ENCODE measurements at places on chromosomes 5 and 9.

GRCh38 chr9:99430301-99430700 is 208.2 kb downstream of the SEC61B start:
- DNase-seq = no peak

DNA sequence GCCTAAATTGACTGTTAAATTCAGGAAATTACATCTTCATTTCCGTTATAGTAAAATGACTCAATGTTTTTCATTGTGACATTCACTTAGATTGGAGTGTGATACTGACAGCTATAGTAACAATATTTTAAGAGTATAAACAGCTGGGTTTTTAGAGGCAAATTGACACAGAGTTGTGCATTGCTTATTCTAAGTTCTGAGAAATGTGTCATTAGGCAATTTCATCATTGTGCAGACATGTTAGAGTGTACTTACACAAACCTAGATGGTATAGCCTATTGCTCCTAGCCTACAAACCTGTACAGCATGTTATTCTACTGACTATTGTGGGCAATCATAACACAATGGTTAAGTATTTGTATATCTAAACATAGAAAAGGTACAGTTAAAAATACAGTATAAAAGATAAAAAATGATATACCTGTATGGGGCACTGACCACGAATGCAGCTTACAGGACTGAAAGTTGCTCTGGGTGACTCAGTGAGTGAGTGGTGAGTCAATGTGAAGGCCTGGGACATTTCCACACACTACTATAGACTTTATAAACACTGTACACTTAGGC is 132.7 kb downstream of the PDE4D start:
- DNase-seq = no peak

GRCh38 chr5:60504342-60504741 is 195.6 kb downstream of the DEPDC1B start:
- DNase-seq = no peak

GRCh38 chr9:75539523-75539922 is 350.9 kb upstream of the PCSK5 start:
- DNase-seq = no peak

DNA sequence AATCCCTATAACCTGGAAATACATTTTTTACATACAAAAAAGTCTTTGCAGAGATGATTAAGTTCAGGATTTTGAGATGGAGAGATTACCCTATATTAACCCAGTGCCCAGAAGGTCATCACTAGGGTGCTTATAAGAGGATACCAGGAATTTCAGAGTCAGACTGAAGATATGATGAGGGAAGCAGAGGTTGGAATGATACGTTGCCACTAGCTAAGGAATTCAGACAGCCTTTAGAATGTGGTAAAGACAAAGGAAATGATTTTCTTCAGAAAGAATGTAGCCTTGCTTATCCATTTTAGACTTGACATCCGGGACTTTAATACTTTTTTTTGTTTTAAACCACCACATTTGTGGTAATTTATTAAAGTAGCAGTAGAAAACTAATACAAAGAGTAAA is 2176.8 kb upstream of the C9orf72 start:
- DNase-seq = no peak

DNA sequence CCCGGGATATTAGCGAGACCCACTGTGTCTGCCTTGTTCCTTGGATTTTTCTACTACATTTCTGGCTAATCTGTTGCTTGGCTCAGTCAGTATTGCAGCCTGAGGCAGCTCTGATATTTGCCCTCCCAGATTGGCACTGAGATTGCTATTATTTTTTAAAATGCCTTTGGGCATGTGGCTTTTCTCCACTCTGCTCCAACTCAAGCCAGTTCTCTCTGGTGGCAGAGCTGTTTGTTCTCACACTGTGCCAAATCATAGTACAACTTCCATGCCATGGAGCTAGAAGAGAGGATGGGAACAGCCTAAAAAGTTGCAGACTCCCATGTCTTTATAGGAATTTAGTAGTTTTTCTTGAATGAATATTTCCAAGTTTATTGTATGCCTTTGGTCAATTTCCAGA is 155.9 kb upstream of the ATP10B start:
- DNase-seq = no peak

DNA sequence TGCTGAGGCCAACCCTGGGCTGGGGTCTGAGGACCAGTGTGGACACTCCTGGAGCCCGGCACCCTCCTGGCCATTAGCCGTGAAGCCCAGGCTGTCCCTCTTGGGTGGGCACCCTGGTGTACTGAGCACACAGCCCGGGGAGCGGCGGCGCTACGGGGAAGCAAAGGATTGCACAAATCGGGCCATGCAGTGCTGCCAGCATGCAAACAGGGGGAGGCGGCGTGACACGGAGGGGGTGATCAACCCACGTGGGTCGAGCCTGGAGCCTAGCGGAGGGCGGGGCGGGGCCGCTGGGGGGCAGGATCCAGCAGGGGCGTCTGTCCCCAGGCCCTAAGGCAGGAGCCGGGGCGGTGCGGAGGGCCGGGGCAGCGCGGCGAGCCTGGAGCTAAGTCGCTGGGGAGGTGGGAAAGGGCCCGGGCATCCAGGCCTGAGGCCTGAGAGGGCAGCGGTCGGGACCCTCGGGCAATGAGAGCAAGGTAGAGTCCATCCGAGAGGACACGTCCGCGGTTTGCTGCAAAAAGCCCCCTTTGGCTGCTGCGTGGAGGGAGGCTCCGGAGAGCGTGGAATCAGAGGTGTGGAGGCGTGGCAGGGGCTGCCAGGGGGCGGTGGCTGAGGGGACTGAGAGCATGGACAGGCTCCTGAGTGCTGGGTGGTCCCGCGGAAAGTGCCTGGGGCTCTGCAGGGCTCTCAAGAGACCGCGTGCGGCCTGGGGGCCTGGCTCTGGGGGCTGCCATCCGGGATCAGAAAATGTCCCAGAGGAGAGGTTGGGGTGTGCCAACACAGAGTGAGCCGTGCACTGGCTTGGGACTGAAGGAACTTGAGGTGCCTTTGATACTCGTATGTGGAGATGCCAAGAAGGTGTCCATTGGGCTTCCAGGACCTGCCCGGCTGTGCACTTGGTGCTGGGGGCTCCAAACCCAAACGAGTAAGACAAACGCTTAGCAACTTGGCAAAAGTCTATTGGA is 94.2 kb downstream of the BARX1 start:
- DNase-seq = no peak

DNA sequence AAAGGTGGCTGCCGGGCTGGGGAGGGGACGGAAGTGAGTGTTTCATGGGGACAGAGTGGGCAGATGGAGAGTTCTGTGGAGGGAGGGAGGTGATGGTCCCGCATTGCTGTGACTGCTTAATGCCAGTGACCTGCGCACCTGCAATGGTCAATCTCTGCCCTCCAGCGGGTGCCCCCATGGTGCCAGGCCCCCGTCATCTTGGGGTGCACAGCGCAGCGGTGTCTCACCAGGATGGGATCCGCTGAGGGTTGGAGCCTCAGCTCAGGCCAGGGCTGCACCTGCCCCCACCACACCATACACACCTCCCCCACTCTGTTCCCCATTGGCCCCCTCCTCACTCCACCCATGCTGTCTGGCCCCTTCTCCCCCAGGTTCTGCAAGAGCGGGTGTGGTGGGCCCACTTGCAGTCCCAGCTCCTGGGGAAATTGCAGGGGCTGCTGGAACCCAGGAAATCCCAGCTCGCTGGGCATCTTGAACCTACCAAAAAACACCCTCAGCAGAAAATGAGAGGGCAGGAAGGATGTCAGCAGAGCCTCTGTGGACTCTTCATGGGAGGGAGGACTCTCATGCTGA is 12.1 kb upstream of the CAMSAP1 start:
- DNase-seq = no peak

DNA sequence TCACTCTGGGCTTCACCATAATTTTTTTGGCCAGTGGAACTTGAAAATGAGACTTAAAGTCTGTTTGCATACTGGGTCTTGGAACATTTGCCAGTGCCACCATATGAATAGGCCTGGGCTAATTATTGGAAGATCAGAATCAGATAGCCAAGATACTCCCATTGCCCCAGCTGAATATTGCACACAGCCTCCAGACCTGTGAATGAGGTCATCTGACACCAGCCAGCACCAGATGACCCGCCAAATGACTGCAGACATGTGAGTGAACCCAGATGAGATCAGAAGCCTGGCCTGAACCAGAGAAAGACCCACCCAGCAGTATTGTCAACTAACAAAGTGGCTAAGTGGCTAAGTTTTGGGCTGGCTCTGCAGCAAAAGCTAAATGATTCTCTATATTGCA is 220.5 kb upstream of the MPDZ start:
- DNase-seq = no peak

DNA sequence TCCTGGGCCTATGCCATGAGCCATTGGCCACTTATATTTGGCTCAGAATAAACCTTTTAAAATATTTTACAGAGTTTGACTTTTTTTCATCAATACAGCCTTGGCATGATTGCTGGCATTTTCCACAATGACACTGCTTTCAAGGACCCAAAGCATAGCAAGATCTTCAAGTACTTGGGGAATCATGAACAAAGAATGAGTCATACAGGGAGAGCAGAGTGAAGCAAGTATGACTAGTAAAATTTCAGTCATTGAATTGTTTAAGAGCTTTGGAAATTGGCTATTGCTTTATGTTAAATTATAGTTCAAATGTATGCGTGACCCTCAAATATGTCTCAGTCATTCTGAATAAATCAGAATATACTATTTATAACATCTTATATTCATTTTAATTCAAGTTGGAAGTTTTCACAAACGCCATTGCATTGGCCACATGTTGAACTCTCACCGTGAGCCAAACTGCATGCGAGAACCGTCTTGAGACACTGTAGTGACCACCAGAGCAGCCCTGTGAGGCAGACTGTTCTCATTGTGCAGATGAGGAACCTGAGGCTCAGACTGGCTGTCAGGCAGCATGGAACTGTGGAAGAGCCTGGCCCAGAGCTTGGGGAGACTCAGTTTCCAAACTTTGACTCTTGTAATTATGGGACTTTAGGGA is 52.9 kb downstream of the GDNF start:
- DNase-seq = no peak

GRCh38 chr9:85172001-85172978 is 502.8 kb downstream of the NTRK2 start:
- no peak for DNase-seq

DNA sequence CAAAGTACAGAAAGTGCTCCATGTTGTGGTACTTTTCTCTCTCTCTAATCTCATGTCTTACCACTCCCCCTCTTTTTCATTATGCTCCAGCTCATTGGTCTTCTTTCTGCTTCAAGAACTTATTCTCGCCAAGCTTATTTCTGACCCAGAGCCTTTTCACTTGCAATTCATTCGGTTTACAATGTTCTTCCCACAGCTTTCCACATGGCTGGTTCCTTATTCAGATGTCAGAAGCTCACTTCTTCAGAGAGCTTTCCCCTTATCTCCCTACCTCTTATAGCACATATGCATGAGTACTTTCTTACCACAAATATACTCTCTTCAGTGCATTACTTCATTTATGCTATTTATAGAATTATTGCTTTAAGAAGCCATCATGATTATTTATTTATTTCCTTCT is 338.8 kb upstream of the ATP10B start:
- DNase-seq = no peak

DNA sequence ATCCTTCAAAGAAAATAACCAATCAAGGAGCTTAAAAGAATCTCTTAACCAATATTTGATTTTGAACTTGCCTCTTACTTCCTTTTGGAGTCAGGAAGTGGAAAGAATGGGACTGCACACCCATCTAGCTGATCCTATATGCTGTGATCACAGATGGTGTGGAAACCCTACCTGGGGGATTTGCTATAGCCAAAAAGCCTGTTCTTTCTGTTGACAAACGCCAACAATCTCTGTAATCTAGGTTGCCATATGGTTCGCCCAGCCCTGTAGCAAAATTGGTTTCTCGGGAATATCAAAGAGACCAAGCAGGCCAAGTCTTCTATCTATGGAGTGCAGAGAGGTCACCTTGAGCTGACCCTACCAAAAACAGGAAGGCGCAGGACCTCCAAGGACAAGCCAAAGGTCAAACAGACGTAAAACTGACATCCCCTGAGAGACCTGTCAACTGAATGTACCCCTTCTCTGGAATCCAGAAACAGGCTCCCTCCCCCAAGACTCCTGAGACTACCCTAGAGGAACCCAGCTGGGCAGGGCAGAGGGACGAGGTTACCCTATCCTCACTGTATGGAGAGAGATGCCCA is 19.4 kb downstream of the NRG2 start:
- no peak for DNase-seq

- no peak for DNase-seq
Observed at GRCh38 chr5:108747774-108748400, at the start of gene FER. Gene FER (plus strand): TSS chr5:108747897. CDS start chr5:108798183, 50,286 bp downstream.

- DNase-seq = no peak
Observed at GRCh38 chr5:109453251-109453650, 43.5 kb upstream of the PJA2 start.

DNA sequence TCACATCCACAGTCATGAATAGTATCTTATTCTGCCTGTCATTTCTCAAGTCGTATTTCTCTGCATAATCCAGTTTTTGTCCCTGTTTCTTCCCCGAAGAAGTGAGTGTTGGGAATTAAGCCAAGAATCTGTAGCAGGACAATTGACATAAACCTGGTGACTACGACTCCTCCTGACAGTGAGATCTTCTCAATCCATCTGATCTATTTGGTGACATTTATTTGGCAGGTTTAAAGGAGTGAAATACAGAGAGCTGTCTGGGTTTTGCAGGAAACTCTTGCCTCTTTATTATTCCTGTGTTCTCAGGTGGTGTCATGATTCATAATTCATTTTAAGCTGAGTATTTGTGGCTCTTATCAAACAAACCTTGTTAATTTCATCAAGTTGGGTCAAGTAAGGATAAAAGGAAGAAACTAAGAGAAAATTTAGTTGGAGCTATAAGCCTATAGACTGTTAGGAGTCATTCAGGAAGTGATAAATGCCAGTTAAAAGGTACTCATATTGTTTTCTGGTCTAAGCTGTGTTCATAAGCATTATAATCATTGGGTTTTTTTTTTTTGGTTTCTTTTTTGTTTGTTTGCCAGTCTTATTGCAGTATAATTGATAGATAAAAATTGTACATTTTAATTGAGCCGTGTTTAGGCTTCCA is 95.9 kb upstream of the PCSK1 start:
- DNase-seq = no peak

DNA sequence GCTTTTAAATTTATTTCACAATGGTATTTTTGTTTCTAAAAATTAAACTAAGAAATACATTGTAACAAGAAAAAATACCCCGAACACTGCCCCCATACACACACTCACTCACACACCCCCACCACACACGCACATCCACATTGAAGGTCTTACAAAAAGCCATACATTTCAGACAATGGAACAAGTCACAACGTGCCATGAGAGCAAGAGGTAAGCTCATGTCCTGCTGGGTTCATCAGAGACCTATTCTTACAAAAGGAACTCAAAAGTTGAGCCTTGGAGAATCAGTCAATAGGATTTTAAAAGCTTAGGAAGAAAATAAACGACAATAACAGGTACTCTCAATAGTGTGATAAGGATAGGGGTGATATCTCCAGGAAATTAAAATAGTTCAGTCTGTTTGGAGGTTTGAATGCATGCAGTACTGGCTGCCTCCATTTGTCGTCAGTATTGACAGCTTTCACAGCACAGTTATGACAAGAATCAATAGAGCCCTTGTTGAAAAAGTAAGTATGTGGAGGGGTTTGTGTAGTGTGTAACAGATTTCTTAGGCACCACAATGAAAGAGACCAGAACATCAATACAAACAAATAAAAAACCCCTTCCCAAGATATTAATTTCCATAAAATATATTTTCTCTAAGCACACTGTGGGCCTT is 1826.2 kb upstream of the CDH6 start:
- DNase-seq = no peak

GRCh38 chr5:138230981-138231589 is 18.0 kb upstream of the CDC23 start:
- no peak for DNase-seq

All from activated CD8-positive, alpha-beta memory T cell treated with anti-CD3 and anti-CD28 coated beads for 1 hour (primary cell).